ENCODE measurements at places on chromosomes 12 and 14.

DNA sequence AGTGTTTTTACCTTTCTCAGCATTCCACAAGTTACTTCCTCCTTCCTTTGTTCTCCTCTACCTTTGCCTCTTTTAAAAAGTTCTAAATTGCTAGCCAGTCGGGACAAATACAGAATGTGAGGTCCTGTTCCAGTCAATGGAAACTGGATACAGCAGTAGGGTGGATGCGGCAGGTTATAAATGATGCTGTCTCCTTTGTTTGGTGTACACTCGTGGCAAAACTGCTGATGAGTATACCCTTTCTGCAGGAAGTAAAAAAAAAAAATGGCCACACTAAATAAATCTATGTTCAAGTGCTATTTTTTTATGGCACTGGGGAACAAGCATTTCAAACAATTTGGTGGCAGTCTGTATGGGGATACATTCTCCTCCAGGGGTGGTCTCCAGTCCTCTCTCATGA is 27.5 kb downstream of the KLRK1 start:
- no peak for DNase-seq

DNA sequence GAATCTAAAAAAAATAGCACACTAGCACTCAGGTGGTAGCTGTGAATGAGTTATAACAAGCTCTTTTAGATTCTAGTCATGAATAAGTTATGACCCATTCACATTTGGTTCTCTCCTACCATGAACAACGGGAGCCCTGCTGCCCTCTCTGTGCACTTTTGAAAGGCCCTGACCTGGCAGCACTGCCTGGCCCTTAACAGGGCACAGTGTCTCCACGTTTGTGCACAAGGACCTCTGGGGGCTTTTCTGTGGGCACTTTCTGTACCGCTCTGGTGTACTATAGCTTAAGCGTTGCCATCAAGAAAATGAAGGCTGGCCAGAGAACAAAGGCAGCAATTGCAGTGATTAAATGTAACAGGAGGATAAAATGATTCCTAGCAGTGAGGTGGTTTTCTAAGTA is 21.2 kb downstream of the CCDC92 start:
- DNase-seq = no peak

- DNase-seq = no peak
Measured at GRCh38 chr12:12403264-12404248, 46.7 kb downstream of the BORCS5 start.

GRCh38 chr12:120902846-120903411 is 1.2 kb downstream of the SPPL3 start:
- DNase-seq = no peak

GRCh38 chr12:67780580-67781084 is 132.1 kb downstream of the DYRK2 start:
- DNase-seq = no peak

DNA sequence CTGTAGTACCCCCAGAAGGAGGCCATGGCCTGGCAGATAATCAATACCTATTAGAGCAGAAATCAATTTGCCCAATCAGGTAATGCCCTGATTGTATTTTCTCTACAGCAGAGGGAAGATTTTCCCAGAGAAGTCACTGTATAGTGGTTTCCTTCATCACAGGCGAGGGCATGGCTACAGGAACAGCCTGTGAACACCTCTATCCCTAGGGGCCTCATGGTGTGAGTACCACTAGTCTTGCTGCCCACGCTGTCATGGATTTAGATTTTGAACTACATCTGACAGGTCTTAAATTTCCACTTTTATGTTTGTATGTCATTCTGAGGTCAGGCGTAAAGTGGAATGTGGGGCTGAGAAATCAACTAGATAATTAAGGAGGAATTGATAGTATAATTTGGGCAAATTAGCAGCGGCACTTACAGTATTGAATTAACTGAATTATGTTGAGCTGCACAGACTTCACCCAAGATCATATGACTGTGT is 42.4 kb upstream of the STXBP6 start:
- DNase-seq = no peak

- no peak for DNase-seq
Measured at GRCh38 chr14:65016471-65016870, 29.8 kb downstream of the FNTB start.

Measured in fibroblast of upper back skin (primary cell).